ENCODE measurements at places on chromosomes 7 and 10.
A peak's percentile ranks its signal among the peaks of the same experiment; 100 is the strongest.

DNA sequence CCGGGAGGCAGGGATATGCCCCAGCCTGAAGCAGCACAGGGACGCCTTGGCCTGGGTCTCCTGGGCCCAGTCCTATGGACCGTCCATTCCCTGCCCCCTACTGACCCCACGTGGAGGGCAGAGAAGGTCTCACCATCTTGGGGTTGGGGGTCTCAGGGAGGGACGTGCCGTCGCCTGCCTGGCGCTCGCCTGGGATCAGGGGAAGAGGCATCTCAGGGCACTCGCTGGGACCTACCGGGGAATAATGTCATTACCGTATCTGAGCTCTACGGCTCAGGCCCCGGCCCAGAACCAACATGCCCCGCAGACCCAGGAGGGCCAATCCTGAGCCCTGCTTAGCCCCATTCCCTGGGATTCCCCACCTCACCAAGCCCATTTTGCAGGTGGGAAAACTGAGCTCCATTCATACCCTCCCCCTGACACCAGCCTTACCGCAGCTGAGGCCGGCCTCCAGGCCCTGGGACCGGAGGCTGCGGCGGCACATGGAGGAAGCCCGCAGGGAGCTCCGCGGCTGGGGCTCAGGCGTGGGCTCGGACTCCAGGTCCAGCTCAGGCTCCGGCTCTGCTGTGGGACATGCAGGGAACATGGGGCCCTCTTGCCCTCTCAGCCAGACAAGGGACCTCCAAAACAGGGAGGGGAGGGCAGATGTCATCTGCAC lies 40.7 kb downstream of the GRID2IP start:
- no peak for DNase-seq

- no peak for DNase-seq
Observed at GRCh38 chr7:158613481-158613880, 25.9 kb upstream of the PTPRN2 start.

- no peak for DNase-seq
Observed at GRCh38 chr7:77415823-77416620, at the start of gene GSAP. GSAP (minus strand) TSS chr7:77416349; CDS start chr7:77416321, 28 bp downstream.

DNA sequence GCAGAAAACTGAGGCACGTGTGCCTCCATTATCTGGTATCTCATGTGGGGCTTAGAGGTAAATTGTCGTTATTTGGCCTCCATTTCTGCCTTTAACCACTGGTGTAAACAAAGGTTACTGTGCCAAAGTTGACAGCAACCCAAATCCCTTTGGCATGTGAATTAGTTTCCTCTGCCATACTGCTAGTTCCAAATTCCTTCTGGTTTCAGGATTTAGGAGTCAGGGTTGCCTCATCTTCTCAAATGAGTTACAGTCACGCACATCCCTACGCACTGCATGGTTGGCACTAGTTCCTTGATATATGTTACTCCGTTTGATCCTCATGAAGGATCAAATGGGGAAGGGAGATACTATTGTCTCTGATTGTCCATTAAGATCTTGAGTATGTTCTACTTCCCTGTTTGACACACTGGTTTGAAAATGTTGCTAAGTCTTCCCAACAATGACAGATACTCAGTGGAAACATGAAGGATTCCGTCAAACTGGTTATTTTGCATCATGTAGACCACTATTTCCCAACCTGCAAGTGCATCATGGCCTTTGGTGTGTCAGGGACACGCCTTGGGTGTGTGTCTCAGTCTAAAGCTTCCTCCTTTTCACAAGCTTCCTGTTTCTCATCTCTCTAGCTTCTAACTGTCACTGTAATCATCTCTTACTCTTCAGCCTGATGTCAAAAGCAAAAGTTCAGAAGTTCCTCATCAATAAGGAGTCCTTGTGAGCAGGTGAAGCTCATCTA lies at the start of gene LIPN:
Gene LIPN (plus strand): TSS at position 655 of the 736 bp plus-strand sequence. CDS start 1,386 bp downstream, outside the sequence.
- DNase-seq, result no peak

GRCh38 chr7:105387508-105388355 lies 989 bp downstream of the SRPK2 start:
- no peak for DNase-seq

GRCh38 chr7:127702938-127703337 lies 50.9 kb downstream of the SND1 start:
- DNase-seq, result no peak

GRCh38 chr7:116525298-116525912 lies 569 bp downstream of the CAV1 start:
- no peak for DNase-seq

GRCh38 chr7:120394595-120394994 lies 121.6 kb downstream of the KCND2 start:
- DNase-seq, result no peak

GRCh38 chr7:2099048-2099957 lies 133.4 kb downstream of the MAD1L1 start:
- no peak for DNase-seq

DNA sequence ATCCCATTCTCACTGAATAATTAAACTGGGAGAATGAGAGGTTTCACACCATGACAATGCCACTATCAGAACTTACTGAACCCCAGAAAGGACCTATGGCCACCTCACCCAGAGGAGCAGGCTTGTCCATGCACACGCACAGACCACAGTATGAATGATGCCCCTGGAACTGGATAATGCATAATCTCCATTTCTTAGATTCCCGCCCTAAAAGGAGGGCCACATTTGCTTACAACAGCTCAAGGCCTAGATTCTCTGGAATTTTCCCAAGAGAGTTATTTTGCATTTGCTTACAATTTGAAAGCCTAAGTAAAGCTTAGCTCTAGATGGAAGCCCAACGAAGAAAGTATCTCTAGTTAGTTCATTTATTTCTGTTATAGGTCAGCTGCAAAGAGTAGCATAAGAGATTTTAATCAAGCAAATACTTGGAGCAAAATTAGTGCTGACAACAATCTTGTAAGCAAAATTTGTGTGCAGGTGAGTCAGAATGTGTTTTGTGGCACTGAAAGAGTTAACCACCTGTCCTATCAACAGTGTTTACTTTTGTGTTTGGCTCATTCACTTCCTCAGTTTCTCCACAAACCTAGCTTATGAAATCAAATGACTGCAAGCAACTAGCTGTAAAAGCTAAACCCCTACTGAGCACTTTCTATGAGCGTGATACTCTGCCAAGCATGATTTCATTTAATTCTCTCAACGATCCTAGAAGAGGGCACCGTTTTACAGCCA lies 32.1 kb downstream of the ELMO1 start:
- DNase-seq, result no peak

- no peak for DNase-seq
Observed at GRCh38 chr7:38476764-38477163, 154.4 kb downstream of the AMPH start.

- DNase-seq, result peak; percentile 5
Observed at GRCh38 chr7:10973942-10974911, 555 bp downstream of the PHF14 start.

DNA sequence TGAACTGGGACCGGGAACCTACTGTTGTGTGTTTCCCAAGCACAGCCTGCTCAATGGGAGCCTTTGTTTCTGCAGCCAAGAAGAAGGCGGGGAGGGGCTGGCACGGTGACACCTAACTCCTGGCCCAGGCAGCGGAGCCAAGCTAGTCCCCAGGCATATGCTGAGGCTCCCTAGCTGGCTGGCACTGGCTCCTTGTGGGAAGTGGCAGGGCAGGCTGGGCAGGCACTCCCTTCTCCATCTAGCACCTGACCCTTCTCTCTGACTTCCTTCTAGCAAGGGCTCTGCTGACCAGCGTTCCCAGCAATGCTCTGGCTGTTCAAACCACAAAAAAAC lies 325.0 kb downstream of the PLXNA4 start:
- DNase-seq, result peak; percentile 65

GRCh38 chr7:91045606-91046005 lies 218.6 kb upstream of the FZD1 start:
- DNase-seq, result no peak

- no peak for DNase-seq
Observed at GRCh38 chr10:114881901-114882300, 56.1 kb upstream of the TRUB1 start.

GRCh38 chr7:43925984-43926797 lies at the start of gene UBE2D4:
UBE2D4 (plus strand) TSS chr7:43926436; CDS start chr7:43926533, 97 bp downstream.
- peak; percentile 22 for DNase-seq

GRCh38 chr7:99042957-99043356 lies 101.0 kb downstream of the SMURF1 start:
- DNase-seq, result no peak

DNA sequence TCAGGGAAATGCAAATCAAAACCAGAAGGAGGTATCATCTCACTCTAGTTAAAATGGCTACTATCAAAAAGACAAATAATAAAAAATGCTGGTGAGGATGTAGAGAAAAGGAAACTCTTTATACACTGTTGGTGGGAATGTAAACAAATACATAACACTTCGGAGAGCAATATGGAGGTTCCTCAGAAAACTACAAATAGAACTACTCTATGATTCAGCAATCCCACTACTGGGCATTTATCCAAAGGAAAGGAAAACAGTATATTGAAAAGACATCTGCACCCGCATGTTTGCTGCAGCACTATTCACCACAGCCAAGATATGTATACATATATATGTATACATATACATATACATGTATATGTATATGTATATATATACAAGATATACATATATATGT lies 94.2 kb downstream of the C10orf90 start:
- no peak for DNase-seq

GRCh38 chr10:71848325-71849275 lies 2.5 kb downstream of the PSAP start:
- DNase-seq, result no peak

DNA sequence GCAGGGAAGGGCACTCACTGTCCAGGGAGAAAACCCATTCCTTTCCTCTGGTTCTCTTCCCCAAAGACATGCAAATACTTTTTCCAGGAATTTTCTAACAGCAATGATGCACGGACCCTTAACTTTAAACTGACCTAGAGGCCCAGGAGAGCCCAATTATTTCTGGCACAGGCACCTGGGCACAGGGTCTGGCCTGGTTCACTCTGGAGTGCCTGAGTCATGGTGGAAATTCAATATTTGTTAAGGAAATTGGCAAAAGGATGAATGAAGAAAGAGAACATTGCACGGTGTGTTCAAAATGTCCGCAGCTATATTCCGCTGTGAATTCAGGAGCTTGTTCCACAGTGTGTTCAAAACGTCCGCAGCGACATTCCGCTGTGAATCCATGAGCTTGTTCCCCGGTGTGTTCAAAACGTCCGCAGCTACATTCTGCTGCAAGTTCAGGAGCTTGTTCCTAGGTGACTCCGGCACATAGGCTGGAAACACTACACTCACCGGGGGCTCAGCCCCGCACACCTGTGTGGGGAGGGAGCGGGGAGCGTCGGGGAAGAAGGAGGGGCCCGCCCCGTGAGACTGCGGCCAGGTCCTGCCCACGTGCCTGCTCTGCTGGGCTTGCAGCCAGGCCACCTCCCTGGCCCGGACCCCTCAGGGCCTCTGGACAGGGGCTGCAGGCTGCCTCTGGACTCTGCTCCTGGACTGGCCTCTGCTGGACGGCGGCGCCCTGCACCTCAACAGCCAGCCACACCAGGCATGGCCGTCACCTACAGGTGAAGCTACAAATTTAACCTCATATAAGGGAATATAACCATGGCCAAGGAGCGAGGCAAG lies 72.0 kb upstream of the FAM20C start:
- no peak for DNase-seq

DNA sequence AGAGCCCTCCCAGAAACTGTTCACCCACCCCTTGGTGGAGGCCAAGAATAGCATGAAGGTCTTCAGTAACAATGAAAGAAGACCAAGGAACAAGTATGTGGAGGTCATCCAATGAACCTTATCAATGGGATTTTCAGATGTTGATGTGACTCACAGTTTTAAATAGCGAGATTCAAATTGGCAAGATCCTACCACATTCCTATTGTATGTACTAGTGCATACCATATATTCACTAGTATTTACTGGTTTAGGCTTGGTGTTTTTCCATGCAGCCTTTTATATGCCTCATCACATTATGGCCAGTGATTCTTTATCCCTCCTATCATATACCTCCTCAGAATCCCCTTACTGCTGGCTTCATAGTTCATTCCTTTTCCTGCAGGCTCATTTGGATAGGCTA lies 54.4 kb downstream of the ITGB8 start:
- DNase-seq, result peak; percentile 68

GRCh38 chr10:97003804-97004201 lies 171.7 kb downstream of the LCOR start:
- DNase-seq, result no peak

DNA sequence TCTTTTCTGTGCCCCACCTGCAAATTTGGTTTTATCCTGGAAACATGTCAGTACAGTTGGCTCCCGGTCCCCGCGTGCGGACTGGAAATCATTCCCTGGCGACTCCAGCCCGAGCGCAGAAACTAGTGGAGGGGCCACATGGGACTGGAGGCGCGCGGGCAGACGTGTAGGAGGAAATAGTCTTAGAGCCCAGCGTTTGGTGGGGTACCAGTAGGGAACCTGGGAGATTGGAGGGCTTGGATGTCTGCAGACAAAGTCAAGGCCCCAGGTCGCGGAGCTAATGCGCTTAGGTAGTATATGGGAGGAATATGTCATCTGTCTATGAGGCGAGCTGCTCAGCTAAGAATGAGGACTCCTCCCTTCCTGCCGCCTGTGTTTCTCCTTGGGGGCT lies 1.3 kb downstream of the GALNT17 start:
- DNase-seq, result no peak

DNA sequence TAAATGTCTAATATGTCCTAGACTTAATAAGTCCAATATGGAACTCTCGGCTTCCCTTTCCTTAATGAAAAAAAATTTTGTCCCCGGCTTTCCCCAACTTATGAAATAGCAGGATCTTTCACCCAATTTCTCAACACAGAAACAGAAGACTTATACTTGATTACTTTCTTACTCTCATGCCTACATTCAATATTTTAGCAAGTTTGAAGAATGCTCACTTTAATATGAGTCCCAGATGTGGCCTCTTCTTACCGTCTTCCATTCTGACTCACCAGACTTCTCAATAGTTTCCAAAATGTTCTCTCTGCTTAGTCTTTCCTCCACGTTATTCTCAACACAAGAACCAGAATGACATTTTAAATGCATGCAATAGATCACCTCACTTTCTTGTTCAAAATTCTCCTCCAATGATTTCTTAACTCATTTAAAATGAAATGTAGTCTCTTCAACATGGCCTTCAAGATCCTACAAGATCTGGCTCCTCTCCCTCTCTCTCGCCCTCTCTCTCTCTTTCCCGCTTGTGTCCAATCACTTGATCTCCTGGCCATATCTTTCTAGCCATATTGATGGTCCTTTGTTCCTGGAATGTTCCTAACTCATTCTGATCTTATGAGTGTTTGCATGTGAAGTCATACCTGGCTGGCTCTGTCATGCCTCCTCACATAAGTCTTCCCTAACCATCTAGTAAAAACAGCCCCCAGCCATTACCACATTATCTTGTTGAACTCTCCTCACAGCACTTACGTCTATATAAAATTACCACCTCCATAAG lies 119.7 kb upstream of the FAM3C start:
- no peak for DNase-seq

- DNase-seq, result no peak
Observed at GRCh38 chr7:12583922-12584321, 13.4 kb downstream of the SCIN start.

GRCh38 chr7:67856046-67856445 lies 859.4 kb downstream of the TYW1 start:
- DNase-seq, result no peak
